ENCODE measurements at places on chromosomes 2 and 18.

GRCh38 chr2:149924028-149924427, 336.5 kb upstream of the MMADHC start:
- no peak for DNase-seq

DNA sequence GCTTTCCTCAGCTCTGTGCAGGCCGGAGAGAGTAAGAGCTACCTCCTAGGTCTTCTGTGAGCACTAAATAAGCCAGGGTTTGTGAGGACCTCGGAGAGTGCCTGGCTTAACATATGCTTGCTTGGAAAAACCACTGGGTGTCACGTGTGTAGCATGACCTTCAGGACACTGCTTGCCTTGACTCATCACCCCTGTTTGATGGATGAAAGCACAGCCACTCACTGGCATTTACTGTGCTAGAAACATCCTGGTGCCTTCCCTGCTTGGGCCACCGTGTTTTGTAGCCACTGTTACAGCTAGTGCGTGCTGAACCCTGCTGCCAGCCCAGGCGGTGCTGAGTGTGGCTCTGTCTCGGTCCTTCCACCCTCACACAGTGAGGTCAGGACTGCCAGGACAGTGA, 34.8 kb upstream of the ITM2C start:
- no peak for DNase-seq

- no peak for DNase-seq
Observed at GRCh38 chr18:3029215-3029952, 16.4 kb upstream of the LPIN2 start.

GRCh38 chr18:79720359-79720733, 40.7 kb downstream of the CTDP1 start:
- DNase-seq, result no peak

- DNase-seq, result no peak
Observed at GRCh38 chr2:44055664-44056063, 59.9 kb upstream of the LRPPRC start.

GRCh38 chr2:5969303-5969702, 277.1 kb downstream of the SOX11 start:
- DNase-seq, result peak; percentile 1

DNA sequence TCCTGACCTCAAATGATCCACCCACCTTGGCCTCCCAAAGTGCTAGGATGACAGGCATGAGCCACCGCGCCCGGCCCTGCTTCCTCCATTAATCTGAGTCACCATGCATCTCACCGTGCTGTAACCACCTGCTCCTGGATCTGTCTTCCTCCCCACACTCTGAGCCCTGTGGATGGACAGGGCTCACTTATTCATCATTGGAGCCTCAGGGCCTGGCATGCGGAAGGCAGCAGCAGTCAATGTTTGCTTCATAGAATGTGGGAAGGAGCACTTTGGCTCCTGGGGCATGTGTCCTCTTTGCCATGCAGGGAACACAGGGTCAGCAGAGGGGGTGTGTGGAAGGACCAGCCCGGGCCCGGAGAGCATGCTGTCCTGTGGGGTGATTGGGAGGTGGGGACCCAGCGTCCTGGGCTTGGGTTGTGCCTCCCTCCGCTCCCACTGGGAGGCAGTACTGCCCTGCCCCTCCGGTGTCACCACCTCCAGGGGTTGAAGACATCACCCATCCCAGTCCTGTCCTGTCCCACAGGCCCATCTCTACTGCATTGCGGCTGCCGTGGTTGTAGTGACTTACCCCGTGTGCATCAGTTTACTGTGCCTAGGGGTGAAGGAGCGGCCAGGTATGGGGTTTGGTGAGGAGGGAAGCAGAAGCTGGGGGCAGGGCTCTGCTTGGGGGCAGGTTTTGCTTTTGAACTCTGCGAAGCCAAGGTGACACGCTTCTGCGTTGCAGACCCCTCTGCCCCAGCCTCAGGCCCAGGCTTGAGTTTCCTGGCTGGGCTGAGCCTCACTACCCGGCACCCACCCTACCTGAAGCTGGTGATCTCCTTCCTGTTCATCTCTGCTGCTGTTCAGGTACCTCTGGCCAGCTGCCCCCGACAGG, 11.5 kb downstream of the MFSD2B start:
- no peak for DNase-seq

DNA sequence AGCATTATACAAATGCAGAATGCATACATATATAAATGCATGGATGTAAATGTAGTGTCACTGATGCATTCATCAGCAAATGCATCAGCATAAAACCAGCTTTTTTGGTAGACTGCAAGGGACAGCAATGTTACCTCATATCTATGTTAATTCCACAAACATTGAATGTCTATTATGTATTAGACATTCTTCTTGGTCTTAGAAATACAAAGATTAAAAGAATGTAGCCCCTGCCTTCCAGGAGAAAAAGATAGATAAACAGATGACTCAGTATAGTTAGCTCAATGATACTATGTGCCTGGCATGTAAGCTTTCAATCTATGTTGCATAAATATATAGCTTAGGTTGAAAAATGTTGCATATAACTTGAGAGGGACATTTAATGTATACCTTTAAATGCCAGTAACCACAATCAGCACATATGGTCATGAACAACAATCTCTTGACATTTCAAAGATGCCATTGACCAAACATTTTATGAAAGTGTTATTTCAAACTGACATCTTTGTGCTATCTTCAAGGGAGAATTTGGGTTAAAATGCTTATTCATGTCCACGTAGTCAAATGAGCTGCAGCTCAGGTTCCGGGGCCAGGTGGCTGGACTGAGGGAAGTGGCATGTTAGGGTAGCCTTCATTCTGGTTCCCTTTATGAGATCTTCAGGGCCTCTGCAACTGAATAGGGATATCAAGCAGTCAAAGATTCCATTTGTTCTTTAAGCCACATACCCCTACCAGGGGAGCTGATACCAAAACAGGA, 45.2 kb upstream of the GCG start:
- DNase-seq, result no peak

- peak; percentile 28 for DNase-seq
Observed at GRCh38 chr18:75267643-75268363, 57.2 kb downstream of the TSHZ1 start.

DNA sequence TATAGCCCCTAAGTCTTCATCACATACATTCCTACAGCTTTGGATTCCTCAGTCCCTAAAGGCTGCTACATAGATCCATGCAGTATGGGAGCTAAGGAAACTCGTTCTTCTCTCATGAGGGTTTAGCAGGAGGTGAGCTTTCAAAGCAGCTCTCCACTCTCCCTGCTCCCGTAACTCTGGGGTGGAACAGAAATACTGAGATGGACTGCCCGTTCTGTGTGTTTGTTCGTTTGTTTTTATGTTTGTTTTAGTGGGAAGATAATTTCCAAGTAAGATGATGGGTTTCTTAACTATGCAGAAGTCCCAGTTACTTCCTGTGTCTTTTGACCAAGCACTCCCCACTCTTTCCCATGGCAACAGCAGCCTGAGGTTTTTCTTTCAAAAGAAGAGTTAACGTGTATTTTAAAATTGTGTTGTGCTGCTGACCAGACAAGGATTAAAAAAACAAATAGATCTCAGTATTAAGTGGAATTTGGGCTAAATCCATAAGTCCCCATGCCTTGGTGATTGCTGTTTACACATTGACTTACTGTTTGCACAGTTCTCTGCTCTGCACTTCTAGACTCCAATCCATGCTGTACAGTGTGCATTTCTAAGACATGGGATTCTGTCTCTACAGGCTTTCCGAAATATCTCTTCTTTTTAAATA, 156.4 kb upstream of the SH3BP4 start:
- no peak for DNase-seq

GRCh38 chr2:8312221-8312620, 369.6 kb upstream of the ID2 start:
- no peak for DNase-seq

DNA sequence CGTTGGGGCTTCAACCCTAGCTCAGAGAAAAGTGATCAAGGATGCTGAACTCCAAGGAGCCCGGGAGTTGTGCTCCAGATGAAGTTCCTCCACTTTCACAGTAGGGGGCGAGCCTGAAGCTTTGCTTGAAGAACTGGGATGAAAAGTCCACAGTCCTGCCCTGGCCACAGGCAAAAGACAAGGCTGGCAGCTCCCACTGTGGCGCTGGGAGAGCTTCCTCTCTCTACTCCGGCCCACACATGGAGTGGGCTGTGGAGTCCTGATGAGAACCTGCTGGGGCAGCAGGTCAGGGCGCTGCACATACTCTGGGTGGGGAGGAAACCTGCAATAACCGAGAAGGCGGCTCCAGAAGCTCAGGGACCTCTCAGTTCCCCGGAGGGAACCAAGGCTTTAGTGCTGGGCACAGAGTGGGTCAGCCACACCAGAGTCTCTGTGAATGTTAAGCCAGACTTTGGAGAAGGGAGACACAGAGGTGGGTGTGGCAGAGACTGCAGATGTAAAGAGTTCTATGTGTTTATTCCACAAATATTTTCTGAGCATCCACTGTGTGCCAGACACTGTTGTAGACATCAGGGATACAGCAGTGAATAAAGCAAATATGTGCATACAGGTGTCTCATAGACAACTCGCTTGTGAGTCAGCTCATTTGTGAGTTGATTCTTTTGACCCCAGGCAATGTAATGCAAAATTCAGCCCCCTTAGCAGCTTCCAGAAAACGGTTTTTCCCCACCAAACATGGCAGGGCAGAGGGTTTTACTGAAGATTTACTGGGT, 48.0 kb upstream of the MRPL33 start:
- DNase-seq, result peak; percentile 62

DNA sequence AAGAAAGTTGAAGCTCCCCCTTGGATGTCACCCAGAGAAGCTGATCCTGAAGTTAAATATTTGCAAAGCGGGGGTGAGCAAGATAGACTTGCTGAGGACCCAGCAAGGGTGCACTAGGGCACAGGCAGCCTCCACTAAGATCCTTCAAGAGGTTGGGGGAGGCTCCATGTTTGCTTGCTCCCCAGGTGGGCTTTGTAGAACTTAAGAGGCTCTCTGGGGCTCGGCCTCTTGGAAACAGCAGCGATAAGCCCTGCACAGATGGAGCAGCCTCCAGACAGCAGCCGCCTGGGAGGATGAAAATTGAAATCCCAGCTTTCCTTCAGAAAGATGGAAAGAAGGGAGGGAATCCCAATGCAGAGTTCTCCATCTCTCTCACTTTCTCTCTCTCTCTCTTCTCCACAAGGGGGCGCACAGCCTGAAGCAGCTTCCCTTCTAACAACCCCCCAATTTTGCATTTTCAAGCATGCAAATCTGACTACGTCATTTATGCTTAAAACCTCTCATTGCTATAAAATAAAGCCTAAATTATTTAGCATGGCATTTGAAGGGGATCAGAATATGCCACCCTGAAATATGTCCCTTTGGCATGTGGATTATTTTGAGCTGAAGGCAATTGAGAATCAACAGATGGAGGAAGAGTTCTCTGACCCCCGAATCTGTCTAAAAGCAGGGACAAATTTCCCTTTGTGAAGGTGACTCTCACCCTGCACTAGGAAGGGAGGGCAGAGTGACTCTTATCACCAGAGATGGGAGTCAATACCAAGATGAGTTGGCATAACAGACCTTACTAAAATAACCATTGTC, 185.7 kb upstream of the KLHL29 start:
- no peak for DNase-seq

DNA sequence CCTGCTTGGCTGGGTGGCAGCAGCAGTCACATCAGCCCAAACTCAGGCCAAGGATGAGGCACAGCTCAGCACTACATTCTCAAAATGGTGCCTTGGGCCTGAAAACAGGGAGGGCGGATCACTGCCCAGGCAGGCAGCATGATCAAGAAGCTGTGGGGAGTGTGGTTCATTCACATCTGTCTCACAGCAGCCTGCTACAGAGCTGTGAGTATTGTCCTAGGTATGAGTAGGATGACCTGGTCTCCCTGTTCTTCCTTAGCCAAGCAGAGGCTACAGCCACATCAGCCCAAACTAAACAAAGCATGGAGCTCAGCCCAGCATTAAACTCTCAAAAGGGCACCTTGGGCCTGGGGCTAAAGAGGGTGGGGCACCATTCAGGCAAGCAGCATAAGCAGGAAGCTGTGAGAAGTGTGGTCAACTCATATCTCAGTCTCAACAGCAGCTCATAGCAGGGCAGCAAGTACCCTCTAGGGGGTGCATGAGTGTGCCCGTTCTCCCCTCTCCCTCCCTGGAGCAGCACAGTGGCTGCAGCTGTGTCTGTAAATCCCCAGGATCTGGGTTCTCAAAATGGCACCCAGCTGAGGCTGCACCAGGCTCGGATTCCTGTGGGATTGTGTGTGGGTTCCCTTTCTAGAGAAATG, 139.6 kb downstream of the TRABD2A start:
- DNase-seq, result peak; percentile 23

DNA sequence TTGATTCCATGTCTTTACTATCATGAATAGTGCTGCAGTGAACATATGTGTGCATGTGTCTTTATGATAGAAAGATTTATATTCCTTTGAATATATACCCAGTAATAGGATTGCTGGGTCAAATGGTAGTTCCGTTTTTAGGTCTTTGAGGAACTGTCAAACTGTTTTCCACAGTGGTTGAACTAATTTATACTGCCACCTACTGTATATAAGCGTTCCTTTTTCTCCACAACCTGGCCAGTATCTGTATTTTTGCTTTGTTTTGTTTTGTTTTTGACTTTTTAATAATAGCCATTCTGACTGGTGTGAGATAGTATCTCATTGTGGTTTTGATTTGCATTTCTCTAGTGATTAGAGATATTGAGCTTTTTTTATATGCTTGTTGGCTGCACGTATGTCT, 641.6 kb downstream of the SUCLG1 start:
- no peak for DNase-seq

Measured in GM13976 (cell line).